Vein endothelial cell (primary cell): ENCODE measurements at places on chromosomes 1 and 21. TPM values are rescaled to one million over a fixed set of nuclear protein-coding genes. Genes with fewer than 3 reads are reported as not detected.

The SPATA46 gene
- not detected in 2 replicates for total RNA-seq

The PGLYRP4 gene
- total RNA-seq: not detected in 2 replicates

The BTF3L4 gene
- 58.5 and 71.2 TPM in 2 replicates for total RNA-seq

The CA14 gene
- not detected in 2 replicates for total RNA-seq

The VWA5B1 gene
- not detected in 2 replicates for total RNA-seq

The C1orf105 gene
- not detected in 2 replicates for total RNA-seq

The OR10J1 gene
- not detected in 2 replicates for total RNA-seq

The DENND2D gene
- total RNA-seq: 0.76 and 0.98 TPM in 2 replicates

The HPDL gene
- total RNA-seq: 2.9 and 6.4 TPM in 2 replicates

The UBL4B gene
- not detected in 2 replicates for total RNA-seq

The NBPF20 gene
- total RNA-seq: 1.6 and 2.9 TPM in 2 replicates

The SEMA6C gene
- total RNA-seq: 15.6 and 17.6 TPM in 2 replicates

The DMAP1 gene
- total RNA-seq: 16.6 and 16.7 TPM in 2 replicates

The TP53BP2 gene
- total RNA-seq: 26.8 and 33.3 TPM in 2 replicates

The ARHGEF16 gene
- total RNA-seq: 1.1 and 1.3 TPM in 2 replicates

The ACTL8 gene
- not detected in 2 replicates for total RNA-seq

The PLA2G2A gene
- total RNA-seq: not detected in 2 replicates
